CD4-positive, alpha-beta T cell (primary cell): ENCODE measurements at places on chromosomes 7 and 10. TPM values are rescaled to one million over a fixed set of nuclear protein-coding genes. Genes with fewer than 3 reads are reported as not detected.

The AP5Z1 gene
- 102 TPM for total RNA-seq

The ANKRD30A gene
- not detected for total RNA-seq

The RBP3 gene
- not detected for total RNA-seq

The LLCFC1 gene
- not detected for total RNA-seq

The LGI1 gene
- total RNA-seq: not detected

GRCh38 chr10:14658331-14659127 lies 116.2 kb downstream of the FAM107B start:
- H3K27me3 ChIP-seq: no peaks in the 10 kb centered on the region
- no peak overlapping the region for H3K4me3 ChIP-seq
- no peak for DNase-seq
- H3K36me3 ChIP-seq: no peaks in the 10 kb centered on the region
- no peak overlapping the region for H3K27ac ChIP-seq
